Activated T-helper 2 cell treated with anti-CD3 and anti-CD28 coated beads, Interferon-gamma antibody, Interleukin-2, Interleukin-4, amounts not matched to agents 10 μg/mL and 5 μg/mL and 100 μg/mL, durations not matched to agents 14 hours and 24 hours and 36 hours (primary cell): ENCODE measurements at places on chromosomes 2 and 18. TPM values are rescaled to one million over a fixed set of nuclear protein-coding genes. Genes with fewer than 3 reads are reported as not detected.

FOXD4L1 gene
- 0.14 and 0.30 TPM in 2 replicates for total RNA-seq

GRCh38 chr2:86622519-86623042 is 1.1 kb downstream of the RNF103 start:
- peak overlapping the region; percentile 94 for H3K27ac ChIP-seq
- peak overlapping the region; percentile 93 for H3K4me3 ChIP-seq
- DNase-seq = peak; percentile 20
- H3K36me3 ChIP-seq = peaks cover 24% of the 10 kb centered on the region
- peaks cover 6% of the 10 kb centered on the region for H3K27me3 ChIP-seq

DNA sequence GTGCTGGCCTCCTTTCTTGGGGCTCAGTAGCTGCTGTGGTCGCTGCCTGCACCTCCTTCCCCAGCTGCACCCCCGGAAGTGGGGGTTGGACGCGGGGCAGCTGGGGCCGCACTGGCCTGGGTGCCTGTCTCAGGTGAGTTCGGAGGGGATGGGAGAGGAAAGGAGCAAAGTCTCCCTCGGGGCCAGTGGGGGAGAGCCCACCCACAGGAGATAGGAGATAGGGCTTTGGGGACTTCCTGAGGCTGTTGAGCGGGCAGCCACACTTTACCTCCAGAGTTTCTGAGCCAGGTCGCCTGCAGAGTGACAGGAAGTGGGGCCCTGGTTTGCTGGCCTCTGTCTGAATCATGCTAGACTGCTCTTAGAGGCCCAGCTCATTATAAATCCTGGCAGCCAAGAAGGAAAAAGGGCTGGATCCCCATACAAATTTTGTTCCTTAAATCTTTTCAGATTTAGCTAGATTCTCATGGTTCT is 8.1 kb downstream of the MBP start:
- peak overlapping the region; percentile 94 for H3K27ac ChIP-seq
- peaks cover 76% of the 10 kb centered on the region for H3K4me1 ChIP-seq
- DNase-seq = peak; percentile 48
- peak overlapping the region; percentile 74 for H3K4me3 ChIP-seq
- no peaks in the 10 kb centered on the region for H3K27me3 ChIP-seq

- no peak overlapping the region for H3K4me3 ChIP-seq
- H3K27ac ChIP-seq = no peak overlapping the region
- no peaks in the 10 kb centered on the region for H3K4me1 ChIP-seq
- DNase-seq = no peak
- no peaks in the 10 kb centered on the region for H3K36me3 ChIP-seq
- H3K27me3 ChIP-seq = no peaks in the 10 kb centered on the region
These were observed 558.2 kb upstream of the PKDCC start for GRCh38 chr2:41489638-41490037.

DNA sequence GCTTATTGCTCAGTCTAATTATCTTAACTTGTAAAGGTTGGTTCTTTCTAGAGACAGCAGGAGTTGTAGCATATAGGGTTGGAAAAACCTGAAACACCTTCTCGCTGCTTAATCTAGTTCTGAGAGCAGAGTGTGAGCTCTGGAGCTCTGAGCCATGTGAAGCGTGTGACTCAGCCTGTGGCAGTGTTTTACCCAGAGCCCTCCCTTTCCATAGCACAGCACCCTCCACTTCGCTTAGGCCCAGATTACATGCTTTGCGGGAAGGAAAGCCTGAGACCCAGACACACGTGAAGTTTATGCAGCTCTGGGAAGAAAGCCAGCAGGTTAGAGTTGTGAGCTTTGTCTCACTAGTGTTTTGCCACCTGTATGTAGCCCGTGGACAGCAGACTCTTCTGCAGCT is 74.5 kb downstream of the INPP4A start:
- DNase-seq = no peak
- no peak overlapping the region for H3K4me3 ChIP-seq
- H3K27me3 ChIP-seq = no peaks in the 10 kb centered on the region
- peaks cover 38% of the 10 kb centered on the region for H3K36me3 ChIP-seq

TBR1 gene
- 0.02 TPM in 1 of 2 replicates, not detected in the other for total RNA-seq

DNA sequence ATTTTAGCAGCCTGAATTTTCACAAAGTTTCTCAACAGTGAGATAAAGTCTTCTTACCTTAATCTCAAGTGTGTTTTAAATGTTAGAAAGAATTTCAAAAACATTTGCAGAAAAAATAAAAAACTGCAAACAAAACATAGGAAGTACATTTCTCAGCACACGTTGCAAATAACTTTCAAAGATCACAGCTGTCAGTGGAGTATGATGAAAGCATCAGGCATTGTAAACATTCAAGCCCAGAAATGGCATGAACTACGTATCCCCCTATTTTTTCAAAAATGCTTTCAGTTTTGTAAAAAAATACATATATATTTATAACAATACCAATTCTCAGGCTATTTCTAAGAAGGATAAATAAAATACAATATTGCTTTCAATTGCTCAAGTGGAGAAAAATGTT is 320.6 kb upstream of the TFPI start:
- H3K36me3 ChIP-seq = no peaks in the 10 kb centered on the region
- H3K27me3 ChIP-seq = no peaks in the 10 kb centered on the region
- no peak overlapping the region for H3K4me3 ChIP-seq
- no peak overlapping the region for H3K27ac ChIP-seq
- H3K4me1 ChIP-seq = no peaks in the 10 kb centered on the region

- no peaks in the 10 kb centered on the region for H3K4me1 ChIP-seq
- H3K36me3 ChIP-seq = no peaks in the 10 kb centered on the region
These were observed 79.0 kb upstream of the CDH19 start for GRCh38 chr18:66682855-66683322.
